HFFc6 (cell line): ENCODE measurements at places on chromosomes 4 and X. TPM values are rescaled to one million over a fixed set of nuclear protein-coding genes. Genes with fewer than 3 reads are reported as not detected.

- DNase-seq, result peak; percentile 11
These were observed 1.3 kb downstream of the CAMK2D start for GRCh38 chr4:113760094-113760794.

GRCh38 chrX:41822892-41823291, 98.9 kb downstream of the GPR82 start:
- no peak for DNase-seq

DNA sequence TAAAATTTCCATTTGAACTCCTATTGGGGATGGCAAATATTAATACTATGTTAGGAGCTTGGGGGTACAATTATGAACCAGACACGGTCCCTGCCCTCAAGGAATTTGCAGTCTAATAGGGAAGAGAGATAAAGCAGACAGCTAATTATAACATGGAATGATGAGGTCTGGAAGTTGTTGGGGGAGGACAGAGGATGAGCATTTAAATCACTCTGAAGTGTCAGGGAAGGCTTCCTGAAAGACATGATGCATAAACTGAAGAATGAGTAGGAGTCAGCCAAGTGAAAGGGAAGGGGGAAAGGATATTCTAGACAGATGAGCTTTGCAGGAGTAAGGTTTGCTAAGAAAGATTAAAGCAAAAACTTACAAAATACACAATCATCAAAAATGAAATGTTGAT, 15.9 kb downstream of the PLAC1 start:
- no peak for DNase-seq

Gene SCML2
- total RNA-seq, result 0.94 and 2.7 TPM in 2 replicates
